AG10803 (cell line): ENCODE measurements at places on chromosomes 1 and 21.

DNA sequence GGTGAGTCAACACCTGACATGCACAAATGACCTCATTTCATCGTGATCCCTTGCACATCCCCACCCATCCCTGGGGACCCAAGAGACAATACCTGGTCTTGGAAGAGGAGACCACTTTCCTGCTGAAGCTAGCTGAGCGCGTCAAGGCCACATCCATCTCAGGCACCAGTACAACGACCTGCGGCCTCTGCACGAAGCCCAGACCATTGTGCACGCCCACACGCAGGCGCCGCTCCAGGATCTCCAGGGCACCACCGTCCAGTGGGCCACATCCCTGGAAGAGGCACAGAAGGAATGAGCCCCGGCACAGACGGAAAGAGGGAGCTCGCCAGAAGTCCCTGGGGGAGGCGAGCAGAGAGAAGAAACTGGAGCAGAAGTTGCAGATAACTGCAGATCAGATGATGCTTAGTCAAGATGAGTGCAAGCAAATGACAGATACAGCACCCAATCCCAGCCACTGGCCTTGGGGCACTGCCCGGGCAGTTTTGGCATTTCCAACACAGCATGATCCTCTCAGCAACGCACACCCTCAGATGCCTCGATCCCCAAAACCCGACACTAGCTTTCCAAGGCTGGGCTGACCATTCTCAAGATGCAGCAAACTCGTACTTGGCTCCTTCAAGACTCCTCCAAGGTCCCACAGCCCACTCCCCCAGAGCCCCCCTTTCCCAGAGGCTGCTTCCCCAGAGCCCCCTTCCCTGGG, 44.1 kb downstream of the NPHP4 start:
- no peak for DNase-seq

DNA sequence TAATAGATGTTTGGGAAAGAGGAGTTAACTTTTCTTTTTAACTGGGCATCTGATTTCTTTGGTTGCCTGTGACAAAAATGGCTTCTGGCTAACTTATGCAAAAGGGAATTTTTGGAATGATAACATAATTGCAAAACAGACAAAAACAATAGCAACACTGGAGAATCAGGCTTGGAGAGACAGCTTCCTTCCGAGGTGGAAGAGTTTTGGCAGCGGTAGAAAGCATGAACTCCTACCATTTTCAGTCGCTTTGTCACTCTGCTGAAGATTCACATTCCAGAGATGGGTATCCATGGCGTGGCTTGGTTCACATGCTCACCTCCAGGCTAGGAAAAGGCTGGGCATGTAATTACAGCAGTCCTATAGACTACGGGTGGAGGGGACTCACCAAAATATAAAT, 17.2 kb upstream of the FGGY start:
- DNase-seq, result peak; percentile 86

DNA sequence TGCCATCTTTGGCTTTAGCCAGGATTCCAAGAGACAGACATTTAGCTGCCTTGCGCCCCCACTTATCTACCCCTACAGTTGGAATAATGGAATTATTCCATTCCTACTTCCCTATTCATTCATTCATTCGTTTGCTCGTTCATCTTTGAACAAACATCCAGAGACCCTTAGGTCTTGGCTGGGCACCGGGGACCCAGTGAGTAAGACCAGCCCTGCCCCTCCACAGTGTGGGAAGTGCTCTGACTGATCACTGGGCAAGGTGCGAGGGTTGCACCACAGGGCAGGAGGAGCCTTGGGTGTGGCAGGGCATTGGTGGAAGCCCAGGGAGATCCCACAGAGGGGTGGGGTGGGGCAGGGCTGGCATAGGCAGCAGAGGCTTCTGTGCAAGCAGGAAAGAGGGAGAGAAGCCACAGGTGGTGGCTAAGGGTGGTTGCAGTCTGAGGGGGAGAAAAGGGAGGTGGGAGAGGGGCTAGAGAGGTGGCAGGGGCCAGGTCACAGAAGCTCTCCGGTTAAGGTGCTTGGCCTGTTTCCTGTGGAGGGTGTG, 35.0 kb upstream of the TMEM61 start:
- no peak for DNase-seq

- no peak for DNase-seq
Observed at GRCh38 chr1:202521886-202522285, 173.4 kb downstream of the PPP1R12B start.

GRCh38 chr21:36661511-36662309, 37.2 kb upstream of the SIM2 start:
- DNase-seq, result peak; percentile 35
